ENCODE measurements at places on chromosomes 5 and 9.
A peak's percentile ranks its signal among the peaks of the same experiment; 100 is the strongest.

- H3K27me3 ChIP-seq = no peaks in the 10 kb centered on the region
- no peak overlapping the region for H3K4me3 ChIP-seq
- no peak for DNase-seq
- peaks cover 28% of the 10 kb centered on the region for H3K4me1 ChIP-seq
- H3K27ac ChIP-seq = no peak overlapping the region
Measured at GRCh38 chr5:1497242-1497777, 26.4 kb downstream of the LPCAT1 start.

DNA sequence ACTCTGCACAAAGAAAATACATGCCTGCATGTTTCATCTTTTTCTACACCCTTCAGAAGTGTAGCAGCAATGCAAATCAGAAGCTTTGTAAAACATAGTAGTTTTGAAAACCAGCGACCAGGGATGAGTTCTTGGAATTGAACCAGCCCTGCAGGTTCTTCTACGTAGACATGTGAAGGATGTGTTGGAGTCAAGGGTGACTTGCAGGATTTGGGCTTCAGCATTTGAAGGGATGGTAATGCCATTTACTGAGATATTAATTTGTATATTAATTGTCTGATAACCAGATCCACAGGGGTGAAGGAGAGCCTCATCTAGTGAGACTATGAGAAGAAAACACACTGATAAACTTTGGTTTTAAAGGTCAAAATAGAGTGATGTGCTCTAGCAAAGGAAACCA, 72.4 kb downstream of the KIAA1958 start:
- peaks cover 5% of the 10 kb centered on the region for H3K4me1 ChIP-seq
- H3K4me3 ChIP-seq = no peak overlapping the region
- H3K36me3 ChIP-seq = no peaks in the 10 kb centered on the region
- no peak overlapping the region for H3K27ac ChIP-seq
- no peaks in the 10 kb centered on the region for H3K27me3 ChIP-seq
- no peak for DNase-seq

- no peaks in the 10 kb centered on the region for H3K27me3 ChIP-seq
- peaks cover 75% of the 10 kb centered on the region for H3K4me1 ChIP-seq
- H3K36me3 ChIP-seq = no peaks in the 10 kb centered on the region
- H3K27ac ChIP-seq = no peak overlapping the region
- no peak for DNase-seq
Measured at GRCh38 chr5:126976520-126977172, 53.7 kb downstream of the MARCHF3 start.

DNA sequence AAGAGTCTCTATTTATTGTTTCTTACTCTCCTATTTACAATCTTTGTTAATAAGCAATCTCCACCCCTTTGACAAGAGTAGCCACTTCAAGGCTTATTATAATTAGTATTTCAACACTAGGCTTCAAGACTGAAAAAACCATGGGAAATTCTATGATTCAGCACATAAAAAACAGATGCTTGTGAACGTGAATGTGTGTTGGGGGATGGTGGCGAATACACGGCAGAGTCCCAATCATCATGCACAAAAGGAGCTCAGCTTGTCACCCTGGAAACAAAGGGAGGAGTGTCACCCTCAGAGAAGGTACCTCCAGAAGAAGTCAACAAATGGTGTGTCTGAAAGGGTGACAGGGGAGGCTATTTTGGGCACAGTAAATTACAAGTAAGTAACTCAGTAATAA, 157.2 kb upstream of the RETREG1 start:
- DNase-seq = no peak
- H3K27ac ChIP-seq = no peak overlapping the region
- H3K27me3 ChIP-seq = no peaks in the 10 kb centered on the region
- peaks cover 23% of the 10 kb centered on the region for H3K36me3 ChIP-seq
- no peak overlapping the region for H3K4me3 ChIP-seq

- H3K27me3 ChIP-seq = no peaks in the 10 kb centered on the region
- peaks cover 17% of the 10 kb centered on the region for H3K4me1 ChIP-seq
- DNase-seq = peak; percentile 55
- no peak overlapping the region for H3K4me3 ChIP-seq
Measured at GRCh38 chr5:57494104-57495098, 11.8 kb upstream of the ACTBL2 start.

DNA sequence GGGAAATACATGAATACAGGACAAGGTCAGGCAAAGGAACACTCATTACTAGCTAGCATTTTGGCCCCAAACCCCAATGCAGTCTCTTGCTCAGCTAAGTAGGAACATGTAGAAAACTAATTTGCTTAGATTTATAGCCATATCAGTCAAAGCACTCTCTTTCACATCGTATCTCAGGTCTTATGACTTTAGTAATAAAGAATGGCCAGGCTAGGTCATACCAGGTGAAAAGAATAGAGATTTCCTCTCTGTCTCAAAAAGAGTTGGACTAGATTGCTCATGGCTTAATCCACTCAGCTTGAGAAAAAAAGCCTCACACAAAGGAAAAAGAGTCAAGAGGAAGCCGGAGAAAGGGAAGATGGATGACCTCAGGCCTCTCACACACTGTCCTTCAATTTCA, 772.7 kb upstream of the SEMA6A start:
- H3K4me1 ChIP-seq = no peaks in the 10 kb centered on the region
- no peak overlapping the region for H3K4me3 ChIP-seq
- H3K36me3 ChIP-seq = no peaks in the 10 kb centered on the region
- no peak for DNase-seq
- no peak overlapping the region for H3K27ac ChIP-seq

GRCh38 chr9:79962836-79963235, 391.1 kb downstream of the TLE4 start:
- H3K36me3 ChIP-seq = no peaks in the 10 kb centered on the region
- no peak overlapping the region for H3K27ac ChIP-seq
- H3K27me3 ChIP-seq = no peaks in the 10 kb centered on the region
- no peaks in the 10 kb centered on the region for H3K4me1 ChIP-seq

DNA sequence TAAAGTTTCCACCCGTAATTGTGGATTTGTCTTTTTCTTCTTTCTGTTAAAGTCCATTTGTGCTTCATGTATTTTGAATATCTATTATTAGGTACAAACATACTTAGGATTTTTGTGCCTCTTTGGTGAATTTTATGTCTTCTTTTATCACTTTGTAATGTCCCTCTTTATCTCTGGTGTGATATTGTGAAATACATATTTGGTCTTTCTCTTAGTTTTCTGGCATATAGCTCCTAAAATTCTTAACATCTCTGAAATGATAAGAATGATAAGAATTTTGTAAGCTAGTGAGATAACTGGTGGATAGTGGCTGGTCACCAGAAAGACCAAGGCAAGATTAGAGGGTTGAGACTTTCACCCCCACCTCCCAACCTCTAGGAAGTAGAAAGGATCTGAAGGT, 111.1 kb downstream of the KCTD16 start:
- H3K4me1 ChIP-seq = no peaks in the 10 kb centered on the region
- H3K36me3 ChIP-seq = no peaks in the 10 kb centered on the region
- H3K4me3 ChIP-seq = no peak overlapping the region
- DNase-seq = no peak
- H3K27ac ChIP-seq = no peak overlapping the region

GRCh38 chr5:95868136-95868535, 45.6 kb upstream of the GLRX start:
- no peaks in the 10 kb centered on the region for H3K36me3 ChIP-seq
- no peaks in the 10 kb centered on the region for H3K27me3 ChIP-seq
- H3K4me1 ChIP-seq = peaks cover 63% of the 10 kb centered on the region
- no peak overlapping the region for H3K27ac ChIP-seq
- DNase-seq = no peak

DNA sequence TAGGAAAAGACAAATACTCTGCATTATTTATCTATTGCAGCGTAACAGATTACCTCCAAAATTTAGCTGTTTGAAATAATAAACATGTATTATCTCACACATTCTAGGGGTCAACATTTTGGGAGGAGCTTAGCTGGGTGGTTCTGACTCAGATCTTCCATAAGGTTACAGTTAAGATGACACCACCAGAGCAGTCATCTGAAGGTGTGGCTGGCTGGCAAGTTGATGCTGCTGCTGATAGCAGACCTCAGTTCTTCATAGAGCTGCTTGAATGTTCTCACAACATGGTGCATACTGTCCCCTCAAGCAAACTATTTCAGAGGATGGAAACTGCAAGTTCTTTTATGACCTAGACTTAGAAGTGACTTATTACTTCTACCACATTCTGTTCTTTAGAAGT, 146.3 kb upstream of the FSTL4 start:
- no peak overlapping the region for H3K27ac ChIP-seq
- no peaks in the 10 kb centered on the region for H3K4me1 ChIP-seq
- no peaks in the 10 kb centered on the region for H3K36me3 ChIP-seq
- no peak overlapping the region for H3K4me3 ChIP-seq
- DNase-seq = no peak

GRCh38 chr5:50445296-50445949, 4.3 kb upstream of the EMB start:
- no peaks in the 10 kb centered on the region for H3K4me1 ChIP-seq
- peak overlapping the region; percentile 12 for H3K4me3 ChIP-seq
- H3K36me3 ChIP-seq = no peaks in the 10 kb centered on the region
- H3K27ac ChIP-seq = no peak overlapping the region
- peaks cover 1% of the 10 kb centered on the region for H3K27me3 ChIP-seq
- DNase-seq = no peak

GRCh38 chr9:22040760-22041159, 31.7 kb upstream of the CDKN2B start:
- no peak for DNase-seq
- no peaks in the 10 kb centered on the region for H3K27me3 ChIP-seq

GRCh38 chr5:111942661-111943401, 185.8 kb upstream of the NREP start:
- H3K4me1 ChIP-seq = peaks cover 4% of the 10 kb centered on the region
- no peak overlapping the region for H3K27ac ChIP-seq
- no peaks in the 10 kb centered on the region for H3K36me3 ChIP-seq
- H3K4me3 ChIP-seq = no peak overlapping the region
- DNase-seq = no peak

- no peak overlapping the region for H3K27ac ChIP-seq
- no peak for DNase-seq
- H3K36me3 ChIP-seq = no peaks in the 10 kb centered on the region
- H3K4me3 ChIP-seq = no peak overlapping the region
- H3K27me3 ChIP-seq = no peaks in the 10 kb centered on the region
Measured at GRCh38 chr5:62263401-62263800, 42.6 kb upstream of the KIF2A start.

GRCh38 chr9:128078504-128079434, 10.7 kb downstream of the SLC25A25 start:
- no peak for DNase-seq
- H3K27me3 ChIP-seq = no peaks in the 10 kb centered on the region
- peaks cover 24% of the 10 kb centered on the region for H3K4me1 ChIP-seq
- H3K36me3 ChIP-seq = no peaks in the 10 kb centered on the region

- no peak for DNase-seq
- no peaks in the 10 kb centered on the region for H3K36me3 ChIP-seq
- H3K27me3 ChIP-seq = no peaks in the 10 kb centered on the region
- H3K27ac ChIP-seq = no peak overlapping the region
- H3K4me3 ChIP-seq = no peak overlapping the region
Measured at GRCh38 chr5:15774632-15775031, 274.7 kb downstream of the FBXL7 start.

- no peaks in the 10 kb centered on the region for H3K27me3 ChIP-seq
- H3K27ac ChIP-seq = peak overlapping the region; percentile 59
- DNase-seq = peak; percentile 31
- peaks cover 22% of the 10 kb centered on the region for H3K4me1 ChIP-seq
- H3K36me3 ChIP-seq = no peaks in the 10 kb centered on the region
Measured at GRCh38 chr5:67815455-67816391, 399.8 kb upstream of the PIK3R1 start.

DNA sequence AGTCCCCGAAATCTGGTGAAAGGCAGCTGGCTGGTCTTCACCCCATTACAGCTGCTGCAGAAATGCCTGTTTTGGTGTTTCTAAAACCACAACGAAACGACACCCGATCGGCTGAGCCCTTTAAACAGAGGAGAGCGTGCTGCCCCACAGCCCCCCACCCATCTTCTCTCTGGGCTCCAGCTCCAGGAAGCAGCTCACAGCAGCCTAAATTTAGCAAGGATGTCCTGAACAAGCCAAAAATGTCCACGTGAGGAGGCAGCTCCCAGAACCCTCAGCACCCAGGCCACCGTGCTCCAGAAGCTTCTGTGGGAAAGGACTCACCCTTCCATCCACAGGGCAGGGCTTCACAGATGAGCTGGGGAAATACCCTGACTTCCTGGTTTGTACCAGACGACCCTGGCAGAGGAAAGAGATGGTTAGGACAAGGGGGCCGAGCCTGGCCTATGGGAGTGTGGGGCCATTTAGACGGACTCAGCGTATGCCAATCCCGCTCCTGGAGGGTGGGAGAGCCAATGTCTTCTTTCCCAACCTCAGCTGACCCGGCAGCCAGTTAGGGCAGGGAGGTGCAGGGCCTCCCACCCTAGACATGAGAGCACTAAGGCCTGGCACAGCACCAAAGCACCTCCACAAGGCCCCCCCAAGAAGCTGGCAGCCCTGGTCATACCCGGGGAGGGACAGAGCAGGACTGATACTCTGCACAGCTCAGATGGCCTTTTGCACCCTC, 39.1 kb upstream of the SARDH start:
- H3K4me1 ChIP-seq = no peaks in the 10 kb centered on the region
- no peak overlapping the region for H3K4me3 ChIP-seq
- H3K27ac ChIP-seq = no peak overlapping the region
- no peaks in the 10 kb centered on the region for H3K27me3 ChIP-seq
- peaks cover 56% of the 10 kb centered on the region for H3K36me3 ChIP-seq

GRCh38 chr5:74240783-74241750, 399.5 kb downstream of the ENC1 start:
- DNase-seq = no peak
- no peak overlapping the region for H3K4me3 ChIP-seq
- H3K27me3 ChIP-seq = no peaks in the 10 kb centered on the region
- no peaks in the 10 kb centered on the region for H3K4me1 ChIP-seq
- H3K27ac ChIP-seq = no peak overlapping the region

GRCh38 chr9:97940741-97941140, 2.8 kb upstream of the HEMGN start:
- H3K4me3 ChIP-seq = no peak overlapping the region
- no peak for DNase-seq
- no peaks in the 10 kb centered on the region for H3K36me3 ChIP-seq
- H3K27me3 ChIP-seq = peaks cover 13% of the 10 kb centered on the region

DNA sequence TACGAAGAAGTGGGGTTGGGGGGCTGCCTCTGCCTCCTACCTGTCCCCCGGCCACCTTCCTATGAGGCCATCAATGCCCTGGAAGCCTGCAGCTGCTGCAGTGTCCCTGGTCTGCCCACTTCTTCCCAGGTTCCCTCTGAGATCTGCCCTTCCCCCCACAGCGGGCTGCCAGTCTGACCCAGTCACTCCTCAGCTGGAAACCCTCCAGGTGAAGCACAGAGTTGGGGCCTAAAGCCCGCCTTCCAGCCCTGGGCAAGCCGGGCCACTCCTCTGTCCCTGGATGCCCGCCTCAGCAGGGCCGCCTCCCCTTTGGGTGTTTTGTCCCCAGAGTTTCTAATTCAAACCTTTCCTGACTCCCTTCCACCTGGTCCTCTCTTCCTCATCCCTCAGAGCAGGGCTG, 137.0 kb downstream of the RXRA start:
- H3K36me3 ChIP-seq = no peaks in the 10 kb centered on the region
- no peak overlapping the region for H3K4me3 ChIP-seq
- H3K27ac ChIP-seq = no peak overlapping the region
- DNase-seq = no peak

- H3K36me3 ChIP-seq = no peaks in the 10 kb centered on the region
- H3K4me3 ChIP-seq = no peak overlapping the region
- no peaks in the 10 kb centered on the region for H3K4me1 ChIP-seq
- no peak overlapping the region for H3K27ac ChIP-seq
- H3K27me3 ChIP-seq = no peaks in the 10 kb centered on the region
- no peak for DNase-seq
Measured at GRCh38 chr9:117156771-117157535, 257.9 kb downstream of the ASTN2 start.
